Cardiac atrium fibroblast (primary cell): ENCODE measurements at places on chromosomes 2 and 18. TPM values are rescaled to one million over a fixed set of nuclear protein-coding genes. Genes with fewer than 3 reads are reported as not detected.

CTDP1 gene
- total RNA-seq: 16.6 and 19.0 TPM in 2 replicates

COMMD1 gene
- total RNA-seq: 34.7 and 45.9 TPM in 2 replicates

KCNE4 gene
- 10.7 and 19.1 TPM in 2 replicates for total RNA-seq

SGPP2 gene
- total RNA-seq: not detected in 2 replicates

WNT10A gene
- not detected in 2 replicates for total RNA-seq

CIB4 gene
- total RNA-seq: not detected in 2 replicates

CGREF1 gene
- 11.6 and 28.2 TPM in 2 replicates for total RNA-seq

FEV gene
- total RNA-seq: not detected in 2 replicates

L3MBTL4 gene
- total RNA-seq: not detected in 2 replicates

ANKRD62 gene
- not detected in 2 replicates for total RNA-seq

SPHKAP gene
- not detected in 2 replicates for total RNA-seq

LYPD1 gene
- 0.72 and 1.1 TPM in 2 replicates for total RNA-seq

CRYBA2 gene
- not detected in 2 replicates for total RNA-seq

DNER gene
- 0.36 and 14.1 TPM in 2 replicates for total RNA-seq

CHRNG gene
- not detected in 2 replicates for total RNA-seq

FBLN7 gene
- total RNA-seq: 1.1 and 10.8 TPM in 2 replicates

THSD7B gene
- not detected in 2 replicates for total RNA-seq

SEPTIN10 gene
- total RNA-seq: 72.3 and 81.1 TPM in 2 replicates

VWA3B gene
- not detected in 2 replicates for total RNA-seq

GPAT2 gene
- 8.5 and 16.7 TPM in 2 replicates for total RNA-seq

OSBPL1A gene
- 22.2 and 34.5 TPM in 2 replicates for total RNA-seq

C2orf15 gene
- total RNA-seq: not detected in 2 replicates

RNASEH1 gene
- 28.2 and 31.4 TPM in 2 replicates for total RNA-seq

EMILIN1 gene
- 273 and 388 TPM in 2 replicates for total RNA-seq

IL36B gene
- total RNA-seq: not detected in 2 replicates

UGT1A5 gene
- total RNA-seq: not detected in 2 replicates

RAB17 gene
- total RNA-seq: 0.81 and 1.4 TPM in 2 replicates

TLX2 gene
- not detected in 2 replicates for total RNA-seq

SPATA3 gene
- not detected in 2 replicates for total RNA-seq

EPB41L3 gene
- 36.1 and 42.1 TPM in 2 replicates for total RNA-seq

CHRND gene
- total RNA-seq: not detected in 2 replicates

CUL3 gene
- total RNA-seq: 31.6 and 48.1 TPM in 2 replicates

TNP1 gene
- total RNA-seq: not detected in 2 replicates
